ENCODE measurements at places on chromosomes 7 and 10.
A peak's percentile ranks its signal among the peaks of the same experiment; 100 is the strongest.

DNA sequence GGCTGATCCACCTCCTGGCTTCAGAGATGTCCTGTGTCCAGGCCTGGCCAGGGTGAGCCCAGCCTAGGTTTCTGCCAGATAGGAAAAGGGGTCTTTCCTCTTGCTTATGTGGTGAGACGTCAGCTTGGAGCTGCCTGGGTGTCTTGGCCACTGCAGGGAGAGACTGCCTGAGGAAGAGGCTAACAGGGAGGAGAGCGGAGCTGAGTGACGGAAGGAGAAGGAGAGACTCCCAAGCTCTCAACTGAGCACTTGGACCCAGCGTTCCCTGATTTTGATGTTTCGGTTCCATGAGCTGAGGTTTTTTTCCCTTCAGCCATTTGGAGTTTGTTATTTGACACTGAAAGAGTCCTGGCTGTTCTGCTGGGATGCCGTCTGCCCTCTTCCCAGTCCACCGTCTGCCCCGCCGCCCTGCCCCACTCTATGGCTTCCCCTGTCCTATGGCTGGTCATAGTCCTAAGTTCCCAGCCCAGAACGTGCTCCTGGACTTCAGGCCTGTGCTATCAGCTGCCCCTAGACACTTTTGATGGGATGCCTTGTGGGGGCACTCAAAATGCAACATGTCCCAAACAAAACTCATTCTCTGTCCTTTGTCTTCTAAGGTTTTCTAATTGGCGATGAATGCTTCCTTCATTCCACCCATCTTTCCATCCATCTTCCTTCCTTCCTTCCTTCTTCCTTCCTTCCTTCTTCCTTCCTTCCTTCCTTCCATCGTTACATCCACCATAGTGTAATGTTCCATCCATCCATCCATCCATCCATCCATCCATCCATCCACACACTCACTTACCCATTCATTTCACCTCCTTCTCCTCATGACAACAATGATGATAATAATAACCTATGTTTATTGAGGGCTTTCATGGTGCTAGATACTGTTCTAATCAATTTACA, 20.3 kb upstream of the PCBD1 start:
- DNase-seq, result no peak

GRCh38 chr10:12797471-12798262, 203.8 kb downstream of the CCDC3 start:
- no peak for DNase-seq

DNA sequence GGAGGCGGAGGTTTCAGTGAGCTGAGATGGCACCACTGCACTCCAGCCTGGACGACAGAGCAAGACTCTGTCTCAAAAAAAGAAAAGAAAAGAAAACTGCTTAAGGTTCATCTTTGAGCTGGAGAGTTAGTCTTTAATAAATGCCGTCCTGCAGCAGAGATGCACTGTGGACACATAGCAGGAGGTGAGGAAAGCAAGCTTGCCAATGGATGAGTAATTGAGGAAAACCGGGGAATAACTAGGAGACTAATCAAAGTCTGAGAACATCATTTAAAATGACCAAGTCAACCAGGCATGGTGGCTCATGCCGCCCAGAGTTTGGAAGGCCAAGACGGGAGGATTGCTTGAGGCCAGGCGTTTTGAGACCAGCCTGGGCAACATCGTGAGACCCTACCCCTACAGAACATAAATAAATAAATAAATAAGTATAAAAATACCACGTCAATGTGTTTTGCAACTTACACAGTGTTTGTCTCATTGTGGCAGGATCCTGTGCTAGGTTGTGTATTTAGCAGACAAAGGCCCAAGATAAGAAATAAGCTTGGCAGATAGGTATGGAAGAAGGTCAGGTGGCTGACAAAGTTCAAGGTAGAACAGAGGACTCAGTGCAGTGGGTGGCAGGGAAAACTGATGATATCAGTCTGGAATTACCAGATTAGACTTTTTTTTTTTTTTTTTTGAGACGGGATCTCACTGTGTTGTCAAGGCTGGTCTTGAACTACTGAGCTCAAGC, 115.7 kb upstream of the KMT2C start:
- DNase-seq, result no peak

- no peak for DNase-seq
Observed at GRCh38 chr7:67364441-67365017, 367.9 kb downstream of the TYW1 start.

DNA sequence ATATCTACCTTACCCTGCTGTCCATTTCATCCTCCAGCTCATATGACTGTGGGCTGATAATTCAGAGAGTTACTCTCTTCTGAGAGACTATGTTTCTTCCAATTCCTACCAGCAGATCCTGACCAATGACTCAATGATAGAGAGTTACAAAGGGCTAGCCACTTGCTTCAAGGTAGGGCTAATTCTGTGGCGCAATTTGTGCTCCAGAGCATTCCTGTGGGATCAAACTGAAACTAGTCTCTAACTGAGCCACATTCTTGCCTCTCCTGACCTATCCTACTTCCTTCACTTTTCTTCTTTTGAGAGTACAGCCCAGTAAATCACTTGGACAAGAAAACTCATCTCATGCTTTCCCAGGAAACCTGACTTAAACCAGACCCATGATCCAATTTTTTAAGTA, 17.9 kb upstream of the ASZ1 start:
- no peak for DNase-seq

DNA sequence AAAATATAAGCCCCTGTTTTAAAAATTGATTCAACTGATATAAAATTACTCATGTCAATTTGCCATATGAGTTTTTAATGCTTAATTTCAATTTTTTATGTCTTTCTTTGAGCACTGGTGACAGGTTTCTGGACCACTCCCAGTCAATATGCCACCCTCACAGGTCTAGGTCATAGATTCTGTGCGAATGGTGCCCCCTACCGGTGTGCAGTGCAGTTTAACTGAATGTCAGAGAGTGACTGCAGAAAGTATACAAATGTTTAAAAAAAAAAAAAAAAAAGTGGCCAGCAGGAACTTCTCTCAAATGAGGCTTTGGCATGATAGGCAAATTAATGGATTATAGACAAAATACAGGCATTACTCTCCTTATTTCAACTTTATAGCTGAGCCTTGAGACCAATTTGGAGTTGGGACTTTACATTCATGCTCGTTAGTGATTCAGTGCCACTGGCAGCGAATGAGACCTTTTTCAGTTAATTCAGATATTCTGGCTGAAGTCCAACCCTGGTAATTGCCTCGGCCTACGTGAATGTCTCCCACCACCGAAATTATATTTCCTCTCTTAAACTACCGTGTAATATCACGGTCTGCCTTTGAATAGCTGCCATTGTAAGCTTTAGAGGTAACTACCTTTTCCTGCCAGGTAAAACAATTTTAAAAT, 427.6 kb downstream of the PHTF2 start:
- DNase-seq, result peak; percentile 46

- DNase-seq, result no peak
Observed at GRCh38 chr7:118855290-118855689, 630.8 kb downstream of the ANKRD7 start.

- DNase-seq, result no peak
Observed at GRCh38 chr10:43955002-43955596, 306.4 kb upstream of the ZNF32 start.

DNA sequence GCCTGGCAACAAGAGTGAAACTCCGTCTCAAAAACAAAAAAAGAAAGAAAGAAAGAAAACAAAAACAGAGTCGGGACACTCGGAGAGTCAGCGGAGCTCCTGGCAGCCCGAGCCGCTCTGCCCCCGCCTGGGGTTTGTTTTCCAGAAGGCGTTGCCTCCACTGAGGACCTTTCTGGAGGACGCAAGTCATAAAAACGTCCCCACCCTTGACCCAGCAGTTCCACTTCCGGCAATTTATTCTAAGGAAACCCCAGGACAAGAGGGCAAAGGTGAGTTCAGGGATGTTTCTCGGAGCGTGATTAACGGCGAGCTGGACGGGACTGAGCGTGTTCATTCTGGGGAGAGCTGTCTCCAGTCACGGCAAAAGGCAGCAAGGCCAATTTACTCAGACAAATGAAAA, 27.0 kb upstream of the SUN1 start:
- DNase-seq, result peak; percentile 68

GRCh38 chr10:122419016-122419415, 35.4 kb upstream of the ARMS2 start:
- DNase-seq, result no peak

GRCh38 chr10:97222326-97222961, 36.7 kb upstream of the SLIT1 start:
- DNase-seq, result no peak

- DNase-seq, result no peak
Observed at GRCh38 chr7:47484923-47485639, 96.8 kb downstream of the TNS3 start.

DNA sequence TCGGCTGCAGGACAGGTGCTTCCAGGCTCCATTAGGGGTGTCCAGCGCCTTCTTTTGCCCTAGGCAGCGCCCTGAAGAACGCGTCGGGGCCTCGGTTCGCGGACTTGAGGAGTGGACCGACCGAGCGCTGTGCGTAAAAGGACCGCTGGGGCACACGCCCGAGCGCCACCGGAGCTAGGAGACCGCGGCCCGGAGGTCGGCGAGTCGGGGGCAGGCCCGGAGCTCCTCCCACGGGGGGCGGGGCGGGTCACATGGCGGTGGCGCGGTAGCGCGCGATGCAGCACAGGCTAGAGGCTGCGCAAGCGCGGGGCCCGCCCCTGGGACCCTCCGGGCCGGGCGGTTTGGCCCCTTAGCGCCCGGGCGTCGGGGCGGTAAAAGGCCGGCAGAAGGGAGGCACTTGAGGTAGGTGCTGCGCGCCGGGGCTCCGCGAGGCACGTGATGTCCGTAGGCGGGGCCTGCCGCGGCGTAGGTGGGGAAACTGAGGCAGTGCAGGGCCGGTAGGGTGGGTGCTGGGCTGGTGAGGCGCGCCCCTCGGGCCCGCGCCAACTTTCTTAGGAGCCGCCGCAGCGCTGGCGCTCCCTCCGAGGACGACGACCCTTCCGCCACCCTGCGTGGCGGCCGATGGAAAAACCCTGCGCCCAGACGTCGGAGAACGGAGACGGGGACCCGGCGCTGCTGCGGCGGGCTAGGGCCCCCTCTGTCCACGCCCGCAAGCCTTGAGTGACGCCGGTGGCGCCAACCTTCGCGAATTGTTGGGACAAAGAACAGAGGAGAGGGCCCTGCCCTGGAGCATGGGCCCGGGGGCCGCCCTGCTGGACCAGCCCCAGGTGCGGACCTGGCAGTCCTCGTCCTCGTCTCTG, at the start of gene PRXL2A:
Gene PRXL2A (plus strand): TSS at position 310 of the 860 bp plus-strand sequence. CDS start 11,917 bp downstream, outside the sequence.
- peak; percentile 62 for DNase-seq

DNA sequence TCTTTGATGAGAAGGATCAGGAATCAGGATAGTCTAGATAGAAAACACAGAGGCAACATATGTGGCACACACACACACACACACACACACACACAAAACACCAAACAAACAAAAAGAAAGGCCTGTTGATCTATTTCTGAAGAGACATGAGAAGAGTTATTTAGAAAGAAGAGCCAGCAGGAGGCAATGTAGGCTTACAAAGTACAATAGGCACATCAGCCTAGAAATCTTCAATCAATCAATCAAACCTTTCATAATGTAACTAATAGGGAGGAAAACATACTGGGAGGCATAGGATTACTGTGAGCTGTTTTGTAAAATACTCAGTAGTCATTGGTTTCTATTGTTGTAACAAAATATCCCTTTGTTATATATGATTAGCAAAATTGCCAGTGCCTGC, 47.3 kb upstream of the TES start:
- peak; percentile 40 for DNase-seq

DNA sequence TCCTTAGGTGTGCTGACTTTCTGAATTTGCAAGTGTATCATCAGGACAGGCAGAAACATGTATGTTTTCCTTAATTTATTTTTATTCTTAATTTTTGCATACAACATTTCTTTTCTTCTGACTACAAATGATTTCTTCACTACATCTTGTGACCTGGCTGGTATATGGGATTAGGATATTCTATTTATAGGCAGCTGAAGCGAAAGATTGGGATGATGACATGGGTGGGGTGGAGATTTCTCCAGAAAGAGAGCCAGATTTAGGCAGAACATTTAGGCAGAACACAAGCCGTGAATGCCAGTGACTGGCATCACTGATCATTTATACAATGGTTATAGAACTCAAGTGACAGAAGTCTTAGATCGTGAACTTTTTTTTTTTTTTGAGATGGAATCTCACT, 256.7 kb downstream of the KLF6 start:
- no peak for DNase-seq

GRCh38 chr7:82600531-82600930, 157.0 kb upstream of the CACNA2D1 start:
- no peak for DNase-seq

DNA sequence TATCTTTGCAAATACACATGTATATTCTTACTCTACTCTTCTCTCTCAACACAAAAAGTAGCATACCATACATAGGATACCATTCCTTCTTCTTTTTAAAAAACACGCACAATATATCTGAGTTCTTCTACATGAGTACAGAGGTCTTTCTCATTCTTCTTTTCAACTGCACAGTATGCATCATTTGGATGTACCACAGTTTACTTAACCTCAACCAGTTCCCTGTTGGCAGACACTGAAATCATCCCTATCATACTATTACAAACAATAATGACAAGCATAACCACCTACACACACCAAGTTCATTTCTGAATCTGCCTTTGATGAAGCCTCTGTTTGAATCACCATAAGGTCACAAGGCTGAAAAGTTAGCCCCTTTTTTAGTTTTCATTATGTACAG, 25.7 kb upstream of the GGCT start:
- no peak for DNase-seq

GRCh38 chr7:158111906-158112570, 475.6 kb downstream of the PTPRN2 start:
- no peak for DNase-seq

DNA sequence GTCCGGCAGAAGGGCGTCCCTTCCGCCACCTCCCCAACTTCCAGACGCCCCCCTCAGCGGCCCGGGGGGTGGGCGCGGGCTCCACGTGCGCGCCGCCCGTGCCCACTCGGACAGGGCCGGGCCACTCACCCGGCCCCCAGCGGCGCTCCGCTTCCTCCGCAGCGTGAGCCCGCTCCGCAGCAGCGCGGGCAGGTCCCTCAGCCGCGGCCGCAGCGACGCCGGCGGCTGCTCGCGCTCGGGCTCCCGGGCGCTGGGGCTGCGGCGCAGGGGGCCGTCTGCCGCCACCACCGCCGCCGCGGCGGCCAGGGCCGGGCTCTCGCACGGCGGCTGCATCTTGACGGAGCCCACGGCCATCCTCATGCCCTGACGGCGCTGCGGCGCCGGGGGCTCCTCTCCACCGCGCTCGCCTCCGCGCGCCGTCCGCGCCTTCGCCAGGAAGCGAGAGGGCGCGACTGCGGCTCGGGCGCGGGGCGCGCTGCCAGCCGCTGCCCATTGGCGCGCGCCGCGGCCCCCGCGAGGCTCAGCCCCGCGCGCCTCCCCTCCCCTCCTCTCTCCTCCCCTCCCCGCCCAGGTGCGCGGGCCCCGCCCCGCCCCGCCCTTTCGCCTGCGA, at the start of gene RAPGEF5:
Gene RAPGEF5 (minus strand): TSS at position 454 of the 610 bp plus-strand sequence. CDS start 94 bp downstream, at position 360.
- peak; percentile 49 for DNase-seq

DNA sequence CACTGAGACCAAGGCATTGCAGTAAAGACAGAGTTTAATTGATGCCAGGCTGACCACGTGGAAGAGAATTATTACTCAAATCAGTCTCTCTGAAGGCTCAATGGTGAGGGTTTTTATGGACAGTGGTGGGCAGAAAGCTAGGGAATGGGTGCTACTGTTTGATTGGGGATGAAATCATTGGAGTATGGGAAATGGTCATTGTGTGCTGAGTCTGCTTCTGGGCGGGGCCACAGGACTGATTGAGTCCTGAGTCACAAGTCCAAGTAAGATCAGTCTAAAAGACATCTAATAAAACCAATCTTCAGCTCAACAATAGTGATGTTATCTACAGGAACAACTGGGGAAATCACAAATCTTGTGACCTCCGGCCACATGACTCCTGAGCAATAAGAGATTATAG, 868.4 kb downstream of the SORCS3 start:
- no peak for DNase-seq

Data from HT-29 (cell line).